ENCODE measurements at places on chromosomes 1 and 21. TPM values are rescaled to one million over a fixed set of nuclear protein-coding genes. Genes with fewer than 3 reads are reported as not detected.

GRCh38 chr21:45726438-45726837, 82.9 kb downstream of the PCBP3 start:
- no peaks in the 10 kb centered on the region for H3K36me3 ChIP-seq
- no peak for DNase-seq
- H3K4me1 ChIP-seq, result no peaks in the 10 kb centered on the region
- H3K27me3 ChIP-seq, result no peaks in the 10 kb centered on the region
- no peak overlapping the region for H3K4me3 ChIP-seq
- no peak overlapping the region for H3K27ac ChIP-seq

DNA sequence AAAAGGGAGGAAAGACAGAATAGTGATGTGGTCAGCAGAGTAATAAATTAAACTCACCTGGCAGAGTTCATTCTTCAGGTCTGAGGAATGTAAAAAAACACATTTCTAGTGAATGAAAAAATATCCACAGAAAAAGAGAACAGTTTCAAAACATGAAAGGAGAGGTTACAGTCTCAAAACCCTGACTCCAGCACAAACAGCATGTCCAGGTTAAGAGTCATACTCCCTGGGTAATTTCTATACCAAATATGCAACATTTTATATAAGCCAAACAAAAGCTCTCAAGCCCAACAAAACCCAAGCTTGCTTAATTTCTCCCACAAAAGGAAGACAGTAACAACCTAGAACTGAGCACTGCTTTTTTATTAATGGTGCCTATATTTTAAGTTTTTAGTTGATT, 173.0 kb downstream of the NTMT2 start:
- DNase-seq, result no peak
- no peak overlapping the region for H3K4me3 ChIP-seq
- H3K27me3 ChIP-seq, result no peaks in the 10 kb centered on the region
- H3K27ac ChIP-seq, result no peak overlapping the region
- H3K4me1 ChIP-seq, result no peaks in the 10 kb centered on the region

The CD84 gene
- total RNA-seq, result 98.9 TPM

The VPS13D gene
- total RNA-seq, result 92.7 TPM

The BEND5 gene
- total RNA-seq, result 1.7 TPM

The KCNJ9 gene
- not detected for total RNA-seq

The FAM78B gene
- 0.32 TPM for total RNA-seq

DNA sequence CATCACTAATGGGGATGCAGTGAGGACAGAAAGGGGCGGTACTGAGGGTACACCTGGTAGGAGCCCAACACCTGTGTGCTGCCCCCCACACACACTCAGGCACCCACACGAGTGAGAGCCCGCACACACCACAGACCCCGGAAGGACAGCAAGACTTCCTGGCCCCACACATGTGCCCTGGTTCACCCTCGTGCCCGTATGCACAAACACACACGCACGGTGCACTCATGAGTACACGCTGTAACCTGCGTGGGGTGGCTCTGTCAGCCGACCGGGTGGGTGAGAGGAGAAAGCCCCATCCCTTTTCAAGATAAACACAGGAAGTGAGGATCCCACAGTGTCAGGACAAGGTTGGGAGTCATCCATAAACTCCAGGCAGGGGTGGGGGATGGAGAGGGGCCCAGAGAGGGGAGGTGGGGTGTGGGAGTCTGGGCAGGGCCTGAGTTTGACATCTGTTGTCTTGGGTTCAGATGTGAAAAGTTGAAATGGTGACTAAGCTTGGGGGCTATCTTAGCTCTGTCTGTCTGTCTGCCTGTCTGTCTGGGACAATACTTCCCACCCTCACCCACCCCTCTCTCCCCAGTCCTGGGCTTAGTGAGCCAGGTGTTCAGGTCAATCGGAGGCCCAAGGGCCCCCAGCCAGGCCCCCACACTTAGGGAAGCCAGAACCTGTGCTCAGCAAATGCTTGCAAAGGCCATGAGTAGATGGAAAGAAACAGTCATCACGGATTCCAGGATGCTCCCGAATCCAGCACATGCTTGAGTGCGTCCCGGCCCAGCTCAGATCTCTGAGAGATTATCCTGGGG, 119.8 kb upstream of the ZBTB40 start:
- H3K27ac ChIP-seq, result no peak overlapping the region
- H3K36me3 ChIP-seq, result no peaks in the 10 kb centered on the region
- DNase-seq, result no peak
- H3K4me1 ChIP-seq, result no peaks in the 10 kb centered on the region
- H3K27me3 ChIP-seq, result no peaks in the 10 kb centered on the region

The AGRN gene
- total RNA-seq, result 1.2 TPM

- peaks cover 2% of the 10 kb centered on the region for H3K27me3 ChIP-seq
- H3K4me1 ChIP-seq, result no peaks in the 10 kb centered on the region
- H3K4me3 ChIP-seq, result no peak overlapping the region
- no peak for DNase-seq
- H3K36me3 ChIP-seq, result no peaks in the 10 kb centered on the region
- no peak overlapping the region for H3K27ac ChIP-seq
These were observed 9.7 kb downstream of the CNN3 start for GRCh38 chr1:94917251-94917650.

DNA sequence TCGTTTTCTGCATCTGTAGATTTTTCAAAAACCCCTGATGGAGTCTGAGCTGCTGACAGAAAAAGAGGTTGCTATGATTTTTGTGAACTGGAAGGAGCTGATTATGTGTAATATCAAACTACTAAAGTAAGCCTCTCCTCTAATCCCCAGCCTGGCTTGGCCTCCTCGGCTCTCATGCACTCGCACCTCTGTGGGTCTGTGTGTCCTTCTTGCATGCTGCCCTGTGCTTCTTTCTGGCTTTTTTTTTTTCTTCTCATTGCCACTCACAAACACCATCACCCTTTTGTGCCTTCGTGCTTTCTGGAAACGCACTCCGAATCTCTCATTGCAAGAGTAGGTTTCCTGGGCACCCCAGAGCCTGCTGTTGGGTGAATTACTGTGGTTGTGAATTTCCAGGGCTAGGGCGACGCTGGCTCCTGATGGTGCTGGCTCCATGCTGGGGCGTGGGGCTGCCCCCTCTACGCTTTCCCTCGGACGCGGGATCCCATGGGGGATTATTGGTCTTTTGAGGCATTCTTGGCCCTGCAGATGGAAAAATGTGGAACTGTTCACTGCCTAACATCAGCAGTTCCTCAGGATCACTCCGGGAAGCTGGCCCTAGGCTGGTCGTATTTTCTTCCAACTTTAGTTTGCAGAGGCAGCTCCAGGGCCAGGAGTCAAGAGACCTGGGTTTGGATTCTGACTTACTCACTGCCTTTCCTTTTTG, 56.8 kb downstream of the ATP5PO start:
- no peak overlapping the region for H3K27ac ChIP-seq
- H3K4me3 ChIP-seq, result no peak overlapping the region
- no peak for DNase-seq
- H3K4me1 ChIP-seq, result no peaks in the 10 kb centered on the region
- H3K36me3 ChIP-seq, result no peaks in the 10 kb centered on the region
- H3K27me3 ChIP-seq, result no peaks in the 10 kb centered on the region

The EPRS1 gene
- 116 TPM for total RNA-seq

GRCh38 chr21:42536601-42537000, 22.9 kb downstream of the SLC37A1 start:
- no peak overlapping the region for H3K27ac ChIP-seq
- H3K4me1 ChIP-seq, result no peaks in the 10 kb centered on the region
- H3K27me3 ChIP-seq, result no peaks in the 10 kb centered on the region
- no peak overlapping the region for H3K4me3 ChIP-seq

The GPR3 gene
- total RNA-seq, result not detected

The RIPPLY3 gene
- not detected for total RNA-seq

DNA sequence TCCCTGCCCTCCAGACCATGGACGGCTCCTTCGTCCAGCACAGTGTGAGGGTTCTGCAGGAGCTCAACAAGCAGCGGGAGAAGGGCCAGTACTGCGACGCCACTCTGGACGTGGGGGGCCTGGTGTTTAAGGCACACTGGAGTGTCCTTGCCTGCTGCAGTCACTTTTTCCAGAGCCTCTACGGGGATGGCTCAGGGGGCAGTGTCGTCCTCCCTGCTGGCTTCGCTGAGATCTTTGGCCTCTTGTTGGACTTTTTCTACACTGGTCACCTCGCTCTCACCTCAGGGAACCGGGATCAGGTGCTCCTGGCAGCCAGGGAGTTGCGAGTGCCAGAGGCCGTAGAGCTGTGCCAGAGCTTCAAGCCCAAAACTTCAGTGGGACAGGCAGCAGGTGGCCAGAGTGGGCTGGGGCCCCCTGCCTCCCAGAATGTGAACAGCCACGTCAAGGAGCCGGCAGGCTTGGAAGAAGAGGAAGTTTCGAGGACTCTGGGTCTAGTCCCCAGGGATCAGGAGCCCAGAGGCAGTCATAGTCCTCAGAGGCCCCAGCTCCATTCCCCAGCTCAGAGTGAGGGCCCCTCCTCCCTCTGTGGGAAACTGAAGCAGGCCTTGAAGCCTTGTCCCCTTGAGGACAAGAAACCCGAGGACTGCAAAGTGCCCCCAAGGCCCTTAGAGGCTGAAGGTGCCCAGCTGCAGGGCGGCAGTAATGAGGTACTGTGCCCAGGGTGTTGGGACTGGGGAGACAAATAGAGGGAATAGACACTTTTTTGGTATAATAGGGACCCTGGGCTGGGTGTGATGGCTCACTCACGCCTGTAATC, 1.0 kb downstream of the ZBTB48 start:
- no peaks in the 10 kb centered on the region for H3K27me3 ChIP-seq
- H3K27ac ChIP-seq, result peak overlapping the region; percentile 83
- peaks cover 38% of the 10 kb centered on the region for H3K4me1 ChIP-seq

DNA sequence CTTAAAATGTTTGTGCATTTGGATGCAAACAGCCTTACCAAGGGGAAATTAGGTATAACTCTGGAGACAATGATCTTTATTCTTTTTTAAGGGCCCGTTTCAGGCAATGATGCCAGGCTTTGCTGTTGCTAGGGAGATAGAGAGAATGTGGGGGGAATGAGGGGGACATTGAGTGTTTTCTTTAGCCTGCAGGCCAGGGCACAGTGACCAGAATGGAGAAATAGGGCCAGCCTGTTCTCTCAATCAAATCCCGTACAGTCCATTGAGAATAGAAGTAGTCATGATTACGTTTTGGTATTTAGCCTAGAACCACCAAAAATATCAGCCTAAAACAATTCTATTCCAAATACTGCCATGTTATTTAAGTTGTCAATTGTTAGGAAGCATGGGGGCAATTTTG, 49.0 kb downstream of the RGS7 start:
- no peak overlapping the region for H3K27ac ChIP-seq
- H3K27me3 ChIP-seq, result no peaks in the 10 kb centered on the region
- no peaks in the 10 kb centered on the region for H3K4me1 ChIP-seq
- no peak for DNase-seq
- H3K36me3 ChIP-seq, result no peaks in the 10 kb centered on the region
- H3K4me3 ChIP-seq, result no peak overlapping the region

The ASPM gene
- 0.38 TPM for total RNA-seq

GRCh38 chr1:116066868-116067565, 44.2 kb upstream of the MAB21L3 start:
- no peak for DNase-seq
- no peaks in the 10 kb centered on the region for H3K4me1 ChIP-seq
- no peaks in the 10 kb centered on the region for H3K27me3 ChIP-seq
- no peak overlapping the region for H3K4me3 ChIP-seq
- H3K27ac ChIP-seq, result no peak overlapping the region

The FAM72C gene
- total RNA-seq, result 0.33 TPM

- H3K4me1 ChIP-seq, result no peaks in the 10 kb centered on the region
- DNase-seq, result no peak
- no peak overlapping the region for H3K27ac ChIP-seq
- H3K36me3 ChIP-seq, result no peaks in the 10 kb centered on the region
- no peak overlapping the region for H3K4me3 ChIP-seq
These were observed 138.9 kb downstream of the ACTL8 start for GRCh38 chr1:17893891-17894631.

The AK5 gene
- 25.5 TPM for total RNA-seq

DNA sequence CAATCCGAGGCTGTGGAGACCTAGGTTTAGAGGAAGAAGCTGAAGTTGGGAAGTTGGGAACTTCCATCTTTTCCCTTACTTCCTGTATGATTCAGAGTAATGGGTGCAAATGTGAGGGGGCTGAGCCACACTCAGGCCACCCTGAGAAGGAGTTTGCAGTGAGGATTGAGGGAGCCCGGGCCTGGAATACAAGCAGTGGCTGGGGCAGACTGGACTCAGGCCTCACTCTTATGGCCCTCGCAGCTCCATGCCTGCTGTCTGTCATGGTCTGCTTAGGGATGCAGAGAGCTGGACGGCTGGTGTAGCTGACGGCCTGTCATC, 73.7 kb upstream of the RAB4A start:
- no peak for DNase-seq
- peaks cover 20% of the 10 kb centered on the region for H3K4me1 ChIP-seq

The PTAFR gene
- total RNA-seq, result 1.7 TPM

- H3K36me3 ChIP-seq, result no peaks in the 10 kb centered on the region
- DNase-seq, result no peak
These were observed 369.1 kb upstream of the VAMP3 start for GRCh38 chr1:7401814-7402547.

DNA sequence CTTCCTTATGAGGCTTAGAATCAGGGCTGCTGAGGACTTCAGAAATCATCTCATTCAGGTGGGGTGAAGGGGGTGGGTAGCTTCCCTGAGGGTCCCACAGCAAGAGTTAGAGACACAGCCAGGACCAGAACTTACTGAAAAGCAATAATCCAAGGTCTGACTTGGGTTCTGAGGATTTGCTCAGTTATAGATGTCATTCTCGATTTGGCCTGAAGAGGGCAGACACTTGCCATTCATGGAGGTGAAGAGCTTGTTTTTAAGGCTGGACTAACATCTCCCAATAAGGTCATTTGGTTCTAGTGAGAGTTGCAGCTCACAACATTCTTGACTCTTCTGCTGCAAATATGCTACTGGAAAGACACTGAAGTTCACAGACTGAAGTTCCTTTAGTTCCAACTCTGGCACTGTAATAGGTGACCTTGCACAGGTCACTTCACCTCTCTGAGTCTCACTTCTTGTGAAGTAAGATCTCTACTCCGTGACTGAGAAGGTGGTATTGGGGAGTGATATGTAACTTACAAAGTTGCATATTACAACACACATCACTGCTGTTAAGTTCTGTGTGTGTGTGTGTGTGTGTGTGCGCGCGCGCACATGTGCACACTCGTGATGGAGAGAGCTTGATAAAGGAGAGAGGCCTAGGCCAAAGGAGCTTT, 69.8 kb upstream of the DIRAS3 start:
- no peak overlapping the region for H3K4me3 ChIP-seq
- peak; percentile 16 for DNase-seq
- H3K27me3 ChIP-seq, result no peaks in the 10 kb centered on the region
- no peaks in the 10 kb centered on the region for H3K4me1 ChIP-seq

- DNase-seq, result peak; percentile 44
- peaks cover 2% of the 10 kb centered on the region for H3K27me3 ChIP-seq
- peak overlapping the region; percentile 64 for H3K4me3 ChIP-seq
- peaks cover 33% of the 10 kb centered on the region for H3K4me1 ChIP-seq
- no peak overlapping the region for H3K27ac ChIP-seq
These were observed 25.6 kb upstream of the NFIA start for GRCh38 chr1:61056573-61057439.

The DMBX1 gene
- not detected for total RNA-seq

- H3K4me3 ChIP-seq, result no peak overlapping the region
- no peaks in the 10 kb centered on the region for H3K4me1 ChIP-seq
- H3K36me3 ChIP-seq, result no peaks in the 10 kb centered on the region
- DNase-seq, result no peak
- no peak overlapping the region for H3K27ac ChIP-seq
- H3K27me3 ChIP-seq, result no peaks in the 10 kb centered on the region
These were observed 54.0 kb upstream of the COL11A1 start for GRCh38 chr1:103162360-103162759.

The VSIG8 gene
- not detected for total RNA-seq

The LRRC8D gene
- 63.2 TPM for total RNA-seq

The PRKAA2 gene
- total RNA-seq, result not detected
